ENCODE measurements at places on chromosomes 4 and X.

DNA sequence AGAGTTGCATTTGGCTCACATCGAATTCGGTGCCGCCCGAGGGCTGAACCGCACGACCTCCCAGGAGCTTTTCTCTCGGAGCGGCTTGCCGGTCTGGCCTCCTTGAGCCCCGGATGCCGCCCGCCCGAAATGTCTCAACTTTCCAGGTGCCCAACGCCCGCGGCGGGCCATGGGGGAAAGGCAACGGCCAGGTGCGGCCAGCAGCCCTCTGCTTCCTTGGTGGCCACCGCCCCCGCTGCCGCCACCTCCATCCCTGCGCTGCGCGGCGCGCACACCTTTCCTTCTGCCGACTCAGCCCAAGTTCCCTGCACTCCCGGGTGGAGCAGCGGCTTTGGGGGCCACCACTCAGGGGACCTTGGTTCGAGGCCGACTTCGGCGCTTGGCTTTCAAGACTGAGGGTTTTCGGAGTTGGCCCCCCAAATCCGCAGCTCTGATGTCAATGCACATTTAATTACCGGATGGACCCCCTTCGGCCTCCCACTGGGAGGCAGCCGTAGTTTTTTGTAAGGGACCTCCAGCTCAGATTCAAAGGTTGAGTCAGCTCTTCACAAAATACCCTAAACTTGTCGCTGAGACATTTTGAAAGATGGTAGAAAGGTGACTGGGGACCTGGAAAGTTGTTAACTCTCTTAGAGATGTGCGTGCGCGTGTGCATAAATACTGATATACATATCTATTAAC lies 1.1 kb downstream of the AFF2 start:
- DNase-seq = no peak

- no peak for DNase-seq
Observed at GRCh38 chr4:47654972-47655693, 170.1 kb downstream of the ATP10D start.

GRCh38 chr4:113141901-113142346 lies 92.5 kb downstream of the ANK2 start:
- no peak for DNase-seq

DNA sequence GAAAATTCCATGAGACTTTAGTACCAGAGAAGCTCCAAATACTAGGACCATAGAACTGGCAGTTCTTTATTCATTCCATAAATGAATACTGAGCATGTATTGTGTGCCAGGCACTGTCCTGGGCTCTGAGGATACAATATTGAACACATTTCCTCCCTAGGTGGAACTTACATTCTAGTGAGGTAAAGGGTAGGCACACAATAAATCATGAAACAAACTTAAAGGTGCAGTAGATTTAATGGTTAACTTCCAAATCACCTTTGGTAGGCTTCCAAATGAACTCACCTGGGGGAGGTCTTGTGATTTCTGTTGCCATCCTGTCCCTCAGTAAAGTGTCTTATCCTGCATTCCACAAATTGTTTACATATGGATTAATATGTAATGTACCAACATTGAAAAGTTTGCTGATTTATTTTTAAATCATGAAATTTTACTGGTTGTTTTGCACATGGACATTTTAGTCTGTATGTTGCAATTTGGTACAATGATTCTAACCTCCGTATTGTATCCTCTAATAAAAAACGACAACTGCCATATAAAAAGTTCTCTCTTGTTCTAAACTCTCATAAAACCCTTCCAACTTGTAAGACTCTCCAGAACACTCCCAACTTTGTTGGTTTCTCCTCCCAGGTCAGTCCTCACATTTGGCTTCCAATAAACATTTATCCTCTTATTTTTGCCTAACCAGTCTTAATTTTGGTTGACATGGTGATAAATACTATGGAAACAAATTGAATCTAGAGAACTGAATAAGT lies 4.5 kb upstream of the MAGEA11 start:
- DNase-seq = no peak

GRCh38 chrX:953879-954482 lies 258.5 kb downstream of the CRLF2 start:
- no peak for DNase-seq

- no peak for DNase-seq
Observed at GRCh38 chr4:89733946-89734345, 103.0 kb downstream of the SNCA start.

DNA sequence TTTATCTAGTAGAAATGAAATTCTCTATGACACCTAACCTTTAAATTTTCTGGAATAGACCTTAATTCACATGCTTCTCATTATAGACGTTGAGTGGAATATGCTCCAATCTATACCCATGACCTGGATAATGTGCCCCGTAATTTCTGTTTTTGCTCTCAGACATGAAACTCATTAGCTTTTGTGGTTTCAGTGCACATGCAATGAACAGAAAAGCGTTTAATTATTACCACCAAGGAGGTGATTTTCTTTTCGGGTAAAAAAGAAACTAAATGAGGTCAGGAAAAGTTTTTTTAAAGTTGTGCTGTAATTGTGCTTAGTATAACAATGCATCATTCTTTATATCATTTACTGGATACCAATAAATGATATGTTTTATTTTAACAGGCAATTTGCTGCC lies 1703.9 kb upstream of the TENM3 start:
- no peak for DNase-seq

Measured in T-helper 2 cell (primary cell).